Activated CD8-positive, alpha-beta memory T cell treated with anti-CD3 and anti-CD28 coated beads, Interleukin-2, amount 10 ng/mL, durations not matched to agents 7 days and 5 days (primary cell): ENCODE measurements at places on chromosomes 2 and 18.

- DNase-seq, result no peak
- no peak overlapping the region for H3K4me3 ChIP-seq
- H3K36me3 ChIP-seq, result no peaks in the 10 kb centered on the region
- H3K27ac ChIP-seq, result no peak overlapping the region
- H3K27me3 ChIP-seq, result peaks cover 2% of the 10 kb centered on the region
These were observed 228.5 kb upstream of the SMIM21 start for GRCh38 chr18:75656035-75656434.

DNA sequence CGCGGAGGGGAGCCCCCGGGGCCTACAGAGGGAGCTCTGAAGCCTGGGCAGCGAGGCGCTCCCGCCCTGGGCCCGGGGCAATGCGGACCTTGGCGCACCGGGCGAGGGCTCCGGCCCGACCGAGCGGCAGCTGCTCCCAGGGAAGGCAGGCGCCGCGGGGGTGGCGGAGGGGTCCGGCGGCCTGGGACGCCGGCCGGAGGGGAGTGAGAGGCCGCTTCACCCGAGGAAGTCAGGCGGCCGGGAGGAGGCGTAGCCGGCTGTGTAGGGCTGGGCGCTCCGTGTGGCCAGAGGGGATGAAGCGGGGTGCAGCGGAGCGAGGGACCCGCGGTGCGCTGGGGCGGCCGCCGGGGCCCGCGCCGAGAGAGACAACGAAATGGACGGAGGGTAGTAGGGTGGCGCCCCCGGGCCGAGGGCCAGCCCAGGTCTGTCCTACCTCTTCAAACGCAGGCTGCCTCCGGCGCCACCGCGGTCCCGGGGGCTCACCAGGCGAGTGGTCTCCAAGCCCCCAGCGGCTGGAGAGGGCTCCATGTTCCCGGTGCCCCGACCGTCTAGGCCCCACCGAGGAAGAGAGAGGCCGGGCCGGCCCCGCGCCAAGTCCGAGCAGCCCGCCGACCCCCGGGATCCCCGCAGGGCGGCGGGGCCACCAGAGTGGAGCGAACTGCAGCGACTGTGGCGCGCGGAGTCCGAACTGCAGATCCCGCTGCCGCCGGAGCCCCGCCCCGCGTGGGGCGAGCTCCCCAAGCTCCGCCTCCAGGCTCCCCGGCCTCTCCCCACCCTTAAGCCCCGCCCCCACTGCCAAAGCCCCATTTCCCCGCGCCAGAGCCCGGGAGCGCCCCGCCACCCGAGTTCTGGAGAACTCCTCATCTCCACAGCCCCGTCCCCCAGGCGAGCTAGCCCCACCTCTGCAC, at the start of gene SLC30A3:
Gene SLC30A3 (minus strand): TSS at position 669 of the 908 bp plus-strand sequence. CDS start 141 bp downstream, at position 528.
- H3K4me3 ChIP-seq, result peak within 1 kb of the TSS; percentile 61
- H3K27me3 ChIP-seq, result peaks cover 44% of the 10 kb centered on the region
- H3K36me3 ChIP-seq, result no peaks in the 10 kb centered on the region

GRCh38 chr2:36469710-36470109, 114.1 kb downstream of the CRIM1 start:
- H3K27me3 ChIP-seq, result no peaks in the 10 kb centered on the region
- H3K27ac ChIP-seq, result no peak overlapping the region
- H3K4me1 ChIP-seq, result no peaks in the 10 kb centered on the region
- DNase-seq, result no peak
- H3K36me3 ChIP-seq, result peaks cover 2% of the 10 kb centered on the region

DNA sequence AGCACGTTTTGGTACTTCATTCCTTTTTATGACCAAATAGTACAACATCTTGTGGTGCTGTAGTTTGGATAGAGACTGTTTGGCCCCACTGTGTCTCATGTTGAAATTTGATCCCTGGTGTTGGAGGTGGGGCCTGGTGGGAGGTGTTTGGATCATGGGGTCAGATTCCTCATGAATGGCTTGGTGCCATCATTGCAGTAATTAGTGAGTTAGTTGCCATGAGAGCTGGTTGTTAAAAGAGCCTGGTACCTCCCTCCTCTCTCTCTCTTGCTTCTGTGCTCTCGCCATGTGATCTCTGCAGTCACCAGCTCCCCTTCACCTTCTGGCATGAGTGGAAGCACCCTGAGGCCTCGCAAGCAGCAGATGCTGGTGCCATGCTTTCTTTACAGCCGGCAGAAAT, 50.9 kb downstream of the NCAPH start:
- H3K27ac ChIP-seq, result no peak overlapping the region
- no peak overlapping the region for H3K4me3 ChIP-seq
- DNase-seq, result no peak
- peaks cover 12% of the 10 kb centered on the region for H3K4me1 ChIP-seq

GRCh38 chr2:75596784-75597183, 36.0 kb upstream of the EVA1A start:
- no peaks in the 10 kb centered on the region for H3K36me3 ChIP-seq
- H3K4me3 ChIP-seq, result no peak overlapping the region
- H3K4me1 ChIP-seq, result no peaks in the 10 kb centered on the region
- no peak overlapping the region for H3K27ac ChIP-seq

GRCh38 chr2:125822746-125823145, 833.2 kb upstream of the GYPC start:
- H3K27ac ChIP-seq, result no peak overlapping the region
- no peak overlapping the region for H3K4me3 ChIP-seq
- no peaks in the 10 kb centered on the region for H3K27me3 ChIP-seq
- no peaks in the 10 kb centered on the region for H3K4me1 ChIP-seq

- H3K27me3 ChIP-seq, result peaks cover 4% of the 10 kb centered on the region
- peak overlapping the region; percentile 18 for H3K27ac ChIP-seq
- H3K36me3 ChIP-seq, result no peaks in the 10 kb centered on the region
- peaks cover 8% of the 10 kb centered on the region for H3K4me1 ChIP-seq
These were observed 138.0 kb downstream of the AKAIN1 start for GRCh38 chr18:5058768-5059695.
